GM20000 (cell line): ENCODE measurements at places on chromosomes 3 and 15.

DNA sequence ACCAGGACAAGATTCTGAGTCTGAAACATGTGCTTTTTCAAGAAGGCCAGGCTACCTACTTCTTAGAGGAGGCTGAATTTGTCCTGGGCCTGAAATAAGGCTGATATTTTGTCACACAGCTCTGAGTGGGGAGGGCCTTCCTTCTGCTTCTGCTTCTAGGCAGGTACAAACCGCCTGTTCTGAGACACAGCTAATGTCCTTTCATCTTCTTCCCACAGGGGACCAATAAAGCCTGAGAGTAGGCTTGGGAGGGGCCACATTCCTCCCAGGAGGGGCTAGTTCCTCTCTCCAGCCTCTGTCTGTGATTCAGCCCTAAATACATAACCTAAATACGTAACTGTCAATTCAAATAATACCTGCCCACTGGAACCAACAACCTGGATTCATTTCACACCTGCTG, 34.8 kb downstream of the CRYGS start:
- DNase-seq = no peak

DNA sequence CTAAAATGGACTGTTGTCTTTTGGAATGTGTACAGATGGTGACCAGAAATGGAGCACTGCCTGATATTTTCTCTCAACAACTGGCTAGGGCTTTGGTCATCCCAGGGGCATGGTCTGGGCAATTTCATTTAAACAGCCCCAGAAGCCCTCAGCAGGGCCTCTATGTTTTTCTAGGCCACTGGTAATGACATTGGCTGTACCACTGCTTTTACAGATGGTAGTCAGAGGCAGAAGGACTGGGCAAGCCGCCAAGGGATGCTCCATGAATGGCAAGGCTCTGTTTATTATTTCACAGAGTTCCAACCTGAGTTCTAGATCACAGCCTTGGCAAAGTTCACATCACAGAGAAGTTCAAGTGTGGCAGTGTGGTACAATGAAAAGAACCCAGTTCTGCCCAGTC, 37.0 kb upstream of the LMCD1 start:
- no peak for DNase-seq

- DNase-seq = peak; percentile 19
Observed at GRCh38 chr3:31960793-31961431, 20.1 kb downstream of the OSBPL10 start.

DNA sequence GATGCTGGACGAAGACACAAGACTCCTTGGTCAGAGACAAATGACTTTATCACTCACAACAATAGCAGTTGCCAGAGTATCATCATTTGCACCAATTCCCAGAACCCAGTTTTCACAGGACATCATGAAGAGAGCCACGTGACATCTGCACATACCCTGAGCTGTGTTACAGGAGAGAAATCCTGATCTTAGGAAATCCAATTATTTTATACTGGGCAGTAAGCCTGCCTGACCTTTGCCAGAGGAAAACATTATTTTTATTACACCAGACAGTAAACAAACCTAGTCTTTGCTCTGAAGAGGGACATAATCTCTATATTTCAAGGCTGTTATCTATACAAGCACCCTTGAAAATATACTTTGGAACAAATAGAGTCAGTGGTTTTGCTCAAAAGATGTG, 77.4 kb downstream of the ZBBX start:
- no peak for DNase-seq

GRCh38 chr3:15716178-15716577, 81.6 kb downstream of the ANKRD28 start:
- DNase-seq = no peak

DNA sequence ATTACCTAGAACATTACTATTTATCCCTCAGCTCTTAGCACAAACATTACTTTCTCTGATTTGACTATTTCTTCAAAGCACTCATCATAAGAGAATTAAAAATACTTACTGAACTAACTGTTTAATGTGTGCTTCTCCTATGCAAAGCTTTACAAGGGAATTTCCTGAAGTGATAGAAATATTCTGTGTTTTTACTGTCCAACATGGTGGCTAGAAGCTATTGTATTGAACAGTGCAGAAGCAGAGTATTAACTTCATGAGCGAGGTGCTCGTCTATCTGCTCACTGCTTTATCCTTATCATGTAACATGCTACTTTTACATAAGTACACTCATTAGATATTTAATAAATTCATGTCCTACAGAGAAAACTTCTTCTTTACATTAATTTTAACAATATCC, 239.1 kb downstream of the ISL2 start:
- no peak for DNase-seq

GRCh38 chr3:163490119-163490518, 1588.2 kb downstream of the SI start:
- DNase-seq = peak; percentile 24

- no peak for DNase-seq
Observed at GRCh38 chr15:89769366-89769765, 6.8 kb upstream of the MESP2 start.

- DNase-seq = no peak
Observed at GRCh38 chr3:53089511-53089910, 40.7 kb downstream of the RFT1 start.

DNA sequence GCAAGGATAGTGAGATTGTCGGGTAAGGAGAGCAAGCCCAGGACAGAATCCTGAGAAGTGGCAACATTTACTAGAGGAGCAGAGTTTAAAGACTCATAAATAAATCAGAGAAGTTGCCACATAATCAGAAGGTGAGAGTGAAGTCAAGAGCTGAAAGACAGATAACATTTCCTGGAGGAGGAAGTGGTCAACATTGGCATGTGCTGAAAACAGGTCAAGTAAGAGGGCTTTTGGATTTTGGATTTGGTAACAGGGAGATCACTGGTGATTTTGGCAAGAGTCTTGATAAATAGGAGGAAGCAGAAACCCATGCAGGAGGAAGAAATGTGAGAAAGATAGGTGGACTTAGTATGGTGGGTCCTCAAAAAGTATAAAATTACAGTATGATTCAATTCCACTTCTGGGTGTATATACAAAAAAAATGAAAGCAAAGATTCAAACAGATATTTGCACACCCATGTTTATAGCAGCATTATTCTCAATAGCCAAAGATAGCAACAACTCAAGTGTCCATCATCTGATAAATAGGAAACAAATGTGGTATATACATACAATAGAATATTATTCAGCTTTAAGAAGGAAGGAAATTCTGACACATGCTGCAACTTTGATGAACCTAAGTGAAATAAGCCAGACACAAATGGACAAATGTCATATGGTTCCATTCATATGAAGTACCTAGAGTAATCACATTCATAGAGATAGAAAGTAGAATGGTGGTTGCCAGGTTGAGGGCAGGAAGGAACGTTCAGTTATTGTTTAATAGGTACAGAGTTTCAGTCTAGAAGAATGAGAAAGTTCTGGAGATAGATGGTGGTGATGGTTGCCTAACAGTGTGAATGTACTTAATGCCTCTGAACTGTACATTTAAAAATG, 27.3 kb upstream of the MBNL1 start:
- no peak for DNase-seq

DNA sequence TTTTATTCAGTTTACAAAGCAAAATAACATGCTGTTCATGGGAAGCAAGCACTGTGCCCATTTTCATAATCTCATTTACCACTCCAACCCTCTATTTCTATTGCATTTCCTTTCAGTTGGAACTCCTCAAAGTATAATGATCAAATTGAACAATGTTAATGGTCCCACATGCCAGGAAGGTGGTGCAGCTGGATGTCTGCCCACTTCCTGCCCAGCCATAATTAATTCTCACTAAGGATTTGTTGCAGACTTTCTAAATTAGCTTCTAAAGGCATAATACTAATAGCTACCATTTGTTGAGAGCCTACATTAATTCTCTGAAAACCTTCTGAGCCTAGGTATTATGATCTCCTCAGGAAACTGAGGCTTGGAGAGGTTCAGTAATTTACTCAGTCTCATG, 316.1 kb upstream of the TPM1 start:
- DNase-seq = no peak

DNA sequence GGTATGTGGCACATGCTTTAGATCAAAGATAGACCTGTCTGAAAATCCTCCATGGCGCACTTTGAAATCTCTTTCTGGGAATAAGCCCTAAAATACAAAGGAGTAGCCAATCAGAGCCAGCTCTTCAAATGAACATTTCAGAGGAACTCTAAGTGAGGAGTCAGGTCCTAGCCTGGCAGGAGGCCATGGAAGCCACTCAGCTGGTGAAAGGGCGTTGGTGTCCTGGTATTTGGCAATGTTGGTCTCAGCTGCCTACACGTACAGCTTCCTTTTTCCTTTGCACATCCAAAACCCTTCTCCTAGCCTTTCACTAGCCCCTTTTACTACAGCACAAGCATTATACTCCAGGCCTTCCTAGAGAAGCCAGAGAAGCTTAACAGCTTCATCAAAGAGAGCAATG, 5.5 kb downstream of the WDR73 start:
- no peak for DNase-seq

GRCh38 chr3:46280105-46280797, 38.0 kb downstream of the CCR3 start:
- no peak for DNase-seq

DNA sequence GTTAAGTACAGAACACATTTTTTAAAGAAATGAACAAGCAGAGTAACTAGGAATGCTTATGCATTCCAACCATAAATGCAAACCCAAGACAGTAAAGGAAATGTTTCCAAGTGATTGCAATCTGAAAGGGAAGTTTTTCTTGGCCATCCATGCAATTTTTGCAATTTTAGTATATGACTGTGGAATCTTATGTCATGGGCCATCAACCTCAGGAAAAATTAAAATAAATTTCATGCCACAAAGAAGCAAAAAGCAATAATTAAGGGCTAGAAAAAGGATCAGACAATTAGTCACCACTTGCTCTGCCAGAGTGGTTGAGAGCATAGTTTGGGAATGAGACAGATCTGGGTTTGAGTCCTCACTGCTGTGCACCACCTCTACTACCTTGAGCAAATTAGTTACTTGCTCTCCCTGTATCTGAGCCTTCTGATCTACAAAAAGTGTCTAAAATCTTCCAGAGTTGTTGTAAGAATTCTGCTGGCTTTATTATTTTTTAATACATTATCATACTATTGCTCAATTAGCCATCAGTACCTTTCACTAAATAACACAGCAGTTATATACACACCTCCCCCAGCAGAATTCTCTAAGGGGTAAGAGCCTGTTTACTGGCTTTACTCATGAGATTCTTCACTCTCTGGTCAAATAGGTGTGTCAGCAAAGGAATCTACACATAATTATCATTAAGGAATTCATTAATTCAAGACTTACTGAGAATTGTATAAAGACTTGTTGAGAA, 49.7 kb upstream of the FBN1 start:
- DNase-seq = no peak

DNA sequence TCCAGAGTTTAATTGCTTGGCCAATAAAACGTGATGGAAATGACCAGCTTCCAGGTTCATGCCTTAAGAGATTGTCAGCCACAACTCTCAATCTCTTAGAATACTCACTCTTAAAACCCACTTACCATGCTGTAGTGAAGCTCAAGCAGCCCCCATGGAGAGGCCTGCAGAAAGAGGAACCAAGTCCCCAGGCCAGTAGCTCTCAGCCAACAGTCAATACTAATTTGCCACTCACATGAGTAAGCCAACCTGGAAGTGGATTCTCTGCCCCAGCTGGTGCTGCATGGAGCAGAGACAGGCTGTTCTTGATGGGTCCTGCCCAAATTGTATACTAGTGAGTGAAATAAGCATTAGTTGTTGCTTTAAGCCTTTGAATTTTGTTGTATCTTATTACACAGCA, 155.9 kb downstream of the OXSM start:
- DNase-seq = no peak

DNA sequence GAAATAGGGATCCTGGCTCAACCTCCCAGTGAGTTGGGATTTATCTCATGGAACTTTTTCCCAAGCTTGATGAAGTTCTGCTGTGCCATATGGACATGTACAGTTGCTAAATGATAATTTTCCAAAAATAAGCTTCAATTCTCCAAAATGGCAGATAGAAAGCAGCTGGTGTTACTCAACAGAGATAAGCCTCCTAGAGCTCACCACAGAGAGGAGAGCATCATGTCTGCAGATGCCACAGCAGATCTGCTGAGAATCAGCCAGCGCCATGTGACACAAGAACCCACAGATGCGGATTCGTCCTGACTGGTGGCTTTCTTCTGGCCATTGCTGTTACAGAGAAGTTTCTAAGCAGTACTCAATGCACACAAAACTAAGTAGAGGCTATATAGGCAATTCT, 50.6 kb downstream of the AGTR1 start:
- DNase-seq = no peak

DNA sequence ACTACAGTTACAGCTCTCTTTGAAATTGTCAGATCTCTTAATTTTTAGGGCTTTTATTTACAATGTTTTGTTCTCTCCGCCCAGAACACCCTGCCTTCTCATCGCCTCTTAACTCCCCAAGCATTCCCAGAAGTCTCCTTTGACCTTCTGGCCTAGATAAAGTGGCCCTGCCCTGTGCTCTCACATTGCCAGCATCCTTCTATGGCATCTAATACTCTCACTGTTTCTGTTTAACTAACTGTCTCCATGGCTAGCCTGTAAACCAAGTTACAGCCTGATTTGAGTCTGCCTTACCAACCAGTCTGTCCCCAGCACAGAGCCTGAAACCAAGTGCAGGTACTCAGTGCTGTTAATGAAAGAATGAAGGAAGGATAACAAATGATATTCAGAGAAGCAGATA, 19.9 kb downstream of the COL8A1 start:
- no peak for DNase-seq

DNA sequence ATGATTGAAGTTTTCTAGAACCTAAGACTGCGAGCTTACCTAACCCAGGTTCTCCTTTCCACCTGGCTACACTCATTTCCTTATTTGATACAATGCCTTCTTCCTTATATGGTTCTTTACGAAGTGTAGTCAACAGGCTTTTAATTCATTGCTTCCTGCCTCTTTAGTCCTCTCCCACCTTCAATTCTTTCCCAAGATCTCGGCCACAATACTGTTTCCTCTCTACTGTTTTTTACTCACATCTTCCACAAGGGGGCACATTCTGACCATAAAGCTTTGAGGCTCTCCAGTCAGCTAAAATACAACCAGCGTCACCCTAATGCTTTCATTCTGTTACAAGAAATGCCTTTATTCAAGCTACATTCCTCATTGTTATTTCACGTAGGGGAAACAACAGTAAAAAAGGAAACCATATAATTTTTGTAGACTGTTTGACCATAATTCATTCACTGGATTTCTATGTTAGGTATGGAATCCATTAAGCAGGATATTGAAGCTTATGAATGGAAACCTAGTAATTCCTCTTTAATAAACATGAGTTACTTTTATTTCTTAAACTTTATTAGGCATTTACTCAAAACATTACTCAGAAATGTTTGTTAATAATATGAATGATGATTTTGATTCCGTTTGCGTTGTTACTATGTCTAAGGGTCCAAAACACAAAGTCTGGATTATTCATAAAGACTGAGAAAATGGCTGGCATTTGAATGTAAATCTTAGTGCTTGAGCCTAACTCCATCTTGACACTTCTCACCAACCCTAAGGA, 29.5 kb upstream of the VEPH1 start:
- DNase-seq = peak; percentile 71

GRCh38 chr3:161163297-161163696, 57.8 kb upstream of the NMD3 start:
- no peak for DNase-seq
